ENCODE measurements at places on chromosomes 3 and 15.

DNA sequence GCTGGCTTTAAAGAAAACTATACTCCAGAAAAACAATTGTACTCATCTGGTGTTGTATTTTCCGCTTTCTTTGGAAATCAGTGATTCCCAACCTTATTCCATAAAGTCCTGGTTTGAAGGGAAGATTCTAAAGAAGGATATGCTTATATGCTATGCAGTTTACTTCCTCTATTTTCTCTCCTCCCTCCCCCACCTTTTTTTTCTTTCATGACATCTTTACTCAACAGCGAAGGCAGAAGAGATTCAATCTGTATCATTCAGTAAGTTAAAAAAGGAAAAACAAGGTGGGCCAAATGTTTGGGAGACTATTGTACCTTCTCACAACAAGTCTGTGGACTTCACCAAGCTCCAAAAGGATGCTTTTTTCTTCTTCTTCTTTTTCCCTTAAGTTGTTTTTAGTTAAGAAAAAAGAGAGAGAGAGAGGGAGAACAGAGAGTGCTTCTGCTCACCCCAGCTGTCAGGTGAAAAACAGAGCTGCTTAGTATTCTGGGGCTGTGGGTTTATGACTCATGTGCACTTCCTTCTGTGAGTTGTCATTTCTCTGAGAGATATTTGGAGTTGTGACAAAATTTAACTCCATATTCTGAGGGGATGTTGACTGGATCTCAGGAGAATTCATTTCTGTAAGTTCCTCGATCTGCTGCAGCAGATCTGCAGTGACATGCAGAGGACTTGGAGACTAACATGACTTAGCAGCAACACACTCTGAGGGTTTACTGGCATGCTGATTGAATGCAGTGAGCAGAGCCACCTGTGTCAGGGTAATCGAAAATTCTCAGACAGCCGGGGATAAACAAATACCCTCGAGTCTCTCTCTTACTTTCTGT is 70.7 kb downstream of the SSR3 start:
- H3K36me3 ChIP-seq = no peaks in the 10 kb centered on the region
- 0 out of 2 replicates have a peak, but pooled peaks cover 2% of the 10 kb centered on the region for H3K27me3 ChIP-seq
- H3K4me3 ChIP-seq = peak overlapping the region; percentile 47
- H3K27ac ChIP-seq = peak overlapping the region; percentile 79
- peak; percentile 84 for DNase-seq

- no peaks in the 10 kb centered on the region for H3K4me1 ChIP-seq
- H3K36me3 ChIP-seq = peaks cover 25% of the 10 kb centered on the region
- H3K4me3 ChIP-seq = no peak overlapping the region
- no peaks in the 10 kb centered on the region for H3K27me3 ChIP-seq
- DNase-seq = no peak
- no peak overlapping the region for H3K27ac ChIP-seq
Observed at GRCh38 chr15:64970698-64971097, 19.0 kb downstream of the SPG21 start.

DNA sequence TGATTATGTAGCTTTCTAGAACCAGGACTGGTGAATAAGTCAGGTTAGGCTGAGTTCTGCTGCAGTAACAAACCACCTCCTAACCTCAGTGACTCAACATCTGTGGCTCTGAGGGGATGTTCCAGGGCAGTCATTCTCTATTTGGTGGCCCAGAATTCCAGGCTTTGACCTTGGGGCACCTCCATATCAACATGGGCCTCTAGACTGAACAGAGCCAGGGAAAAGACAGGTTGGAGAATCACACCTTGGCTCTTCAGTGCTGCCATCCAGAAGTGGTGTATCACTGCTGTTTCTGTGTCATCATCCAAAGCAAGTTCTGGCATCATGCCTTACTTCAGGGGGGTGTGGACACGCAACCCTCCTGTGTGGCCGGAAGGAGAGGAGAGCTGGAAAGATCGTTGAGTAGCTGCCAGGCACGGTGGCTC is 15.3 kb downstream of the ZBTB47 start:
- no peak overlapping the region for H3K4me3 ChIP-seq
- H3K27me3 ChIP-seq = no peaks in the 10 kb centered on the region
- no peaks in the 10 kb centered on the region for H3K36me3 ChIP-seq
- no peaks in the 10 kb centered on the region for H3K4me1 ChIP-seq
- DNase-seq = peak; percentile 62

DNA sequence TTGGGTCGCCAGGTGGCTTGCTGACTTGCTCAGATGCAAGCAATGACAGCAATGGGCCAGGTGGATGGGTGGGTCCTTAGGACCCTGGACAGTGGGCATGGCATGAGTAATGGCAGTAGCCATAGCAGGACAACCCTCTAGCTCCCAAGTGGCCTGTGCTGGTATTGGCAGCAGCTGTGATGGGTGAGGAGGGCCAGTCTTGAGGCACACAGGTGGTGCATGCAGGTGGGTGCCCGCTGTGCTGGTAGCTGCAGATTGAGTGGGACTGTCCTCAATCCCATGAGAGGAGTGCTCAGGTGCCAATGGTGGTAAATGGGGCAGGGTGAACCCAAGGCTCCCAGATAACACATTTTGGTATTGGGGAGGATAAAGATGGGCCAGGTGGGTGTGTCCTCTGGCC is 24.2 kb downstream of the AGBL1 start:
- no peak overlapping the region for H3K27ac ChIP-seq
- H3K4me1 ChIP-seq = no peaks in the 10 kb centered on the region
- no peaks in the 10 kb centered on the region for H3K36me3 ChIP-seq
- no peak for DNase-seq
- H3K27me3 ChIP-seq = no peaks in the 10 kb centered on the region
- no peak overlapping the region for H3K4me3 ChIP-seq

- DNase-seq = no peak
- no peaks in the 10 kb centered on the region for H3K4me1 ChIP-seq
- no peak overlapping the region for H3K4me3 ChIP-seq
- H3K27ac ChIP-seq = no peak overlapping the region
- no peaks in the 10 kb centered on the region for H3K27me3 ChIP-seq
Observed at GRCh38 chr3:2477620-2478019, 379.0 kb downstream of the CNTN4 start.

- peak; percentile 51 for DNase-seq
- H3K4me1 ChIP-seq = peaks cover 18% of the 10 kb centered on the region
- H3K36me3 ChIP-seq = no peaks in the 10 kb centered on the region
- no peak overlapping the region for H3K4me3 ChIP-seq
Observed at GRCh38 chr15:45180201-45180600, 7.6 kb downstream of the SHF start.

GRCh38 chr3:26193558-26193957 is 403.7 kb downstream of the OXSM start:
- no peaks in the 10 kb centered on the region for H3K36me3 ChIP-seq
- H3K27me3 ChIP-seq = no peaks in the 10 kb centered on the region

GRCh38 chr15:59104602-59104911 is 389 bp upstream of the CCNB2 start:
- H3K4me1 ChIP-seq = peaks cover 9% of the 10 kb centered on the region
- peak overlapping the region; percentile 80 for H3K4me3 ChIP-seq
- H3K36me3 ChIP-seq = peaks cover 18% of the 10 kb centered on the region

DNA sequence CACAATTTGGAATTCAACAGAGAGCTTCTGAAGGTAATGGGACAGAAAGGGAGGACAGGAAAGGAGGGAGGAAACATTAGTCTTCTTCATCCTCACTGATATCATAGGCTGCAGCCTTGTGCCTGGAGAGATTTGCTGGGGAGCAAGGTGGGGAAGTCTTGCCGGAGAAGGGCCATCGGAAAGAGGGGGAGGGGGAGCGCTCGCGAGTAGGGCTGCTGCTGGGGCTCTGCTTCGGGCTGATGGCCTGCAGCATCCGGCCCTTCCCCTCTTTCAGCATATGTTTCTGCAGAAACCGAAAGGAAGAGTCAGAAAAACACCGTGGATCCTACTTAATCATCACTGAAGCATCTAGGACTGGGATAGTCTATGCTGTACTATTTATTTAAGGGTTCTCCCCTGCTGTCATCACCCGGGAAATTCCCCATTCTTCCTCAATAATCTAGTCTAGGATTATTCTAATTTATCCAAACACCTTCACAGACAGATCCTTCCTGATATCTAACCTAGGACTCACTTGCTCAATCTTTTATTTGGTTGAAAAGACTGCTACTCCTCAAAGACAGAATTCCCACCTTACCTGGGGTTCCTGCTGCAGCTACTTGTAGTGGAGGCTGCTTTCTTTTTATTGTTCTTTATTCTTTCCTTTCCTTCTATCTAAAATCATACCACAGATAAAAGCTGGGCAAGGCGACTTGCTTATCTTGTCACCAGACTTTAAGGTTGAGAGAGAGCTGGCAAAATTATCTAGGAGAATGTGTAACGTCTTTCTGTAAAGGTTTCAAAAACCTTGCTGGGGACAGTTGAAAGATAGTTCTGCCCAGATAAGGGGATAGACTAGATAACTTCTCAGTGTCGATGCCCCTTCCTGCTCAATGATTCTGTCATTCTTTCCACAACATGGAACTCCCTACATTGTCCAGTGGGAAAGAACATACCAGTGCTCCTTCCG is 22.6 kb downstream of the SLC51A start:
- no peak for DNase-seq
- no peak overlapping the region for H3K27ac ChIP-seq
- peaks cover 32% of the 10 kb centered on the region for H3K36me3 ChIP-seq
- H3K4me1 ChIP-seq = no peaks in the 10 kb centered on the region
- H3K4me3 ChIP-seq = no peak overlapping the region

DNA sequence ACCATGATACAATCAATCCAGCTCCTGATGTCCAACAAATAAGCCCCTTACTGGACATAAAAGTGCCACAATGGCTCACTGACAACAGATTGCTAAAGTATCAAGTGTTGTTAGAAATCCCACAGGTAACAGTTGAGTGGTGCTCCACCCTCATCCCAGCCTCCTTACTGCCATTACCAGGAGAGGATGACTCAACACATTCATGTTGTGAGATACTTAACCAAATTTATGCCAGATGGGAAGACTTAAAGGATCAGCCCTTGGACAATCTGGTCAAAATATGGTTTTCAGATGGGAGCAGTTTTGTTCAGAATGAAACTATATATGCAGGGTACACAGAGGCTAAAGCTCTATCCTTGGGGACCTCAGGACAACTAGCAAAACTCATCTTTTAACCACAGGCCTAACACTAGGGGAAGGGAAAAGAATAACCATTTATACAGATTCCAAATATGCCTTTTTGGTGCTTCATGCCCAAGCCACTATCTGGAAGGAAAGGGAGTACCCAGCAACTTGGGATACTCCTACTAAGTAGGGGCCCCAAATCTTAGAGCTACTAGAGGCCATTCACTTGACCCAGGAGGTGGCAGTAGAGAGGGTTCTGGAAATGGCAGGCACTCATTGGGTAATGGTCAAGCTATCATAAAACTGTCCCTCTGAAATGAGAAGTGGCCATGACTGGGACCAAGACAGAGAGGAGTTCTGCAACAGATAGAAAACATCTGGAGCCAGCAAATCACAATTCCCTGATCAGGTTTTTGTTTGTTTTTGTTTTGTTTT is 6.9 kb upstream of the ZNF662 start:
- no peak for DNase-seq
- H3K27ac ChIP-seq = no peak overlapping the region
- H3K27me3 ChIP-seq = no peaks in the 10 kb centered on the region
- H3K36me3 ChIP-seq = 0 out of 2 replicates have a peak, but pooled peaks cover 3% of the 10 kb centered on the region
- peaks cover 42% of the 10 kb centered on the region for H3K4me1 ChIP-seq

GRCh38 chr3:166388321-166388720 is 551.1 kb upstream of the BCHE start:
- no peak overlapping the region for H3K27ac ChIP-seq
- H3K4me3 ChIP-seq = no peak overlapping the region
- no peaks in the 10 kb centered on the region for H3K4me1 ChIP-seq
- H3K27me3 ChIP-seq = no peaks in the 10 kb centered on the region

DNA sequence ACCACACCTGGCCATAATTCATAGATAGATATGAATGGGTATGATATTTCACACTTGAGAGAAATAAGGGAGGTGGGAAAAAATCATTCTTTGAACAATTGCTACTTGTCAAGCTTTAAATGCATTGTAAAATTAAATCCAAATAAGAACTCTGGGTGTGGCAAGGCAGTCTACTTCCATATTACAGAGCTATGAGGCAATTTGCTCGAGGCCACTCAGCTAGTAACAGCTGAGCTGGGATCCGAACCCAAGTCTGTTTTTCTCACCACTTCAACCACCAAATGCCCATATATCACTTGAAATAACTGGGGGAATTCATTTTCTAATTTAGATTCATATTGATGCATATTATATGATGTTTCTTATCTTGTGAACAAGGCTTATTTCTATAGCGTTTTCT is 482.2 kb upstream of the ADAMTS9 start:
- H3K27me3 ChIP-seq = no peaks in the 10 kb centered on the region
- H3K27ac ChIP-seq = no peak overlapping the region
- no peak overlapping the region for H3K4me3 ChIP-seq
- DNase-seq = no peak

DNA sequence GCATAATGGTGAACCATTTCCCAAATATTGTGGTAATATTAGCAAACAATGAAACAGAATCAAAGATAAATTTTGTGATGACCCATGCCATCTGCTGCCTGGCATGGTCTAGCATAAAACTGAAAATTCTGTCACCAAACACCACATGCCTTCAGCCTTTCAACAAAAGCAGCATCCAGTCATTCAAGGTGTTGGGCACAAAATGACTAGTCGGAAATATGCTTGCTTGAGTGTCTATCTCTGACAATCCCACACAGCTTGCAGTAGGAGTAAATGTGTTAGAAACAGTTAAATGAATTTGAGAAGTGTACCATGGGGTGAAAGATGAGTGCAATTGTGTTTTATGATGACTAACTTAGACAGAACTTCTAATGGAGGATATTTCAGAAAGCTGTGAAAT is 61.7 kb upstream of the CDIN1 start:
- H3K27me3 ChIP-seq = no peaks in the 10 kb centered on the region
- H3K27ac ChIP-seq = no peak overlapping the region
- no peaks in the 10 kb centered on the region for H3K36me3 ChIP-seq
- H3K4me1 ChIP-seq = no peaks in the 10 kb centered on the region

DNA sequence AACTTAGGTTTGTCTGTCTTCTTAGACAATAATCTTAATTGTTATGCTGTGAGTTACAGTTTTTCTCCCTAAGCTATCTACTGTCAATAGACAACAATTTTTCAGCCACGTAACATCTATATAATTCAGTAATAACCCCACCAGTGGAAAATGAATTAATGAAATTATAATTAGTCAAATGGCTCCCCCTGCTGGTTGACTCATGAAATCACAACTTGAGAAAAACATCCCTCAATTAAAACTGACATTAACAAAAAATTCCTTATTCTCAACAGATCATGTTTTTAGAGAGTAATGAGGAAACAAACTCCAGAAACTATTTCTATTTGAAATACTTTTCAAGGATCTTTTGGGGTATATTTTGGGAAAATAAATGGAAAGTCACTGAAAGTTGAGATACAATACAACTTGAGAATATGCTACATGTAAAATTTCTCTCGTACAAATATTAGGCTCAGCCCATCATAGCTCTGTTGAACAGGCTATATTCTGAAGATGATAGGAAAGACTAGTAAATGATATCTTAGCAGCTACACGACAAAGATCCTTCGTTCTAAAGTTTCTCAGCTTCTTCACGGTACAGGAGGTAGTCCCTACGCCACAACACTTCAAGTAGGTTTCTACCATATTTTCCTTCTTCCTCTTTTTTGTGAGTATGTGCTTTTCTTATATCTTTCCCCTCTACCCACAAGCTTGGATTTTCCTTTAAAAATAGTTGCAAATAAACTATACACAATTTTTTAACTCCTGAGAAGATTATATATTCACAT is 20.7 kb downstream of the PPP1R2 start:
- peak; percentile 57 for DNase-seq
- peaks cover 9% of the 10 kb centered on the region for H3K36me3 ChIP-seq
- no peak overlapping the region for H3K27ac ChIP-seq

Measured in PC-3 (cell line).